Lung (tissue), 17 donors: ENCODE measurements at places on chromosomes 2 and 18. TPM values are rescaled to one million over a fixed set of nuclear protein-coding genes. Genes with fewer than 3 reads are reported as not detected.

DNA sequence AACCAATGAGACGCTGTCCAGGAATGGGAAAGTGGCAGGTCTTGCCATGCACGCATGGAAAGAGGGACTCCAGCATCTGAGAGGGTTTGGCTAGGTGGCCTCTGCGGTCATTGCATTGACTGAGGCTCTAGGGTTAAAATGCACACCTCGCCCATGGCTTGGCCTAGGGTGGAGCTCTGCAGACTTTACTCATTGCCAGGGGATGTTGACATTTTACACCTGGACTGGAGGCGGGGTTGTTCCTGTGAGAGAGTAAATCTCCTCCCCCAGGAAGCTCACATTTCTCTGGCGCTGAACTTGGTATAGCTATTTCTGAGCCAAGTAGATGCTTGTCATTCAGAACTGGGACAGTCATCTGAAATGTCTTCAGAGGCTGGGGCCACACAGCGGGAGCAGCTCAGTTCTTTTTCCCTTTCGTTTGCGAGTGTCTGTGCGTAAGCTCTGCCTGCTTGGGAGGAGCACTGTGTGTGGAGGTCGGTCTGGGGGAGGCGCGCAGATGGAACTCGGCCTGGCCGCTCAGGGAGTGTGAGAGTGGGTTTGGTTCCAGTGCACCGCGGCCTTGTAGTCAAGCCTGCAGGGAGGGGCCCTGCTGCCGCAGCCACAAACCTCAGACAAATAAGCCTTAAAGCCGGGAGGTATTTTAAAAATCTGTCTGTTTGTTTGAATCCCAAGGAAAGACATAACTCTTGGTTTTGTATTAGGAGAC is 76.5 kb downstream of the LPIN1 start:
- no peak overlapping the region for H3K4me3 ChIP-seq
- H3K27me3 ChIP-seq: no peaks in the 10 kb centered on the region
- H3K4me1 ChIP-seq: no peaks in the 10 kb centered on the region
- H3K27ac ChIP-seq: no peak overlapping the region
- no peak for DNase-seq
- peaks cover 13% of the 10 kb centered on the region for H3K36me3 ChIP-seq

DNA sequence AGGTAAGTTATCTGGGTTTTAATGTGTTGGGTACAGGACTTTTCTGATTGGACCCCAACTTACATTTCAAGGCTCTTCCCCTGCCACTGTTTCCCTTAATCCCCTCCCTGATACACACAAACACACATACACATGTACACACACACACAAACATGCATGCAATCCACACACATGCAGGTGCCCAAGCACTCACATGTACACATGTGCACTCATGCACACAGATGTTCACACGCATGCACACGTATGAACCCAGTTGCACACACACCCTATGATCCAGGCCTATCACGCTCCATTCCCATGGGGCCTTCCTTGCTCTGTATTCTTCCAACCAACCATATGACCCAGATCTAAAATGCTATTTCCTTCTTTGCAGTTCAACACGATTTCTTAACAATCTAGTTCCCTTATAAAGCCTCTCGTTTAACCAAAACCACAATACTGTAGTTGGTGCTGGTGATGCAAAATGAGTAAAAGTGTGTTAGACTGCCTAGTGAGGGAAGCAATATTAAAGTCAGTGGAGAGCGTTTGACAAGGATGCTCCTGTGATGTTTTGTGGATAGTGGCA is 11.1 kb downstream of the SERPINB8 start:
- H3K27ac ChIP-seq: no peak overlapping the region
- H3K4me3 ChIP-seq: no peak overlapping the region
- no peaks in the 10 kb centered on the region for H3K4me1 ChIP-seq
- DNase-seq: no peak

DNA sequence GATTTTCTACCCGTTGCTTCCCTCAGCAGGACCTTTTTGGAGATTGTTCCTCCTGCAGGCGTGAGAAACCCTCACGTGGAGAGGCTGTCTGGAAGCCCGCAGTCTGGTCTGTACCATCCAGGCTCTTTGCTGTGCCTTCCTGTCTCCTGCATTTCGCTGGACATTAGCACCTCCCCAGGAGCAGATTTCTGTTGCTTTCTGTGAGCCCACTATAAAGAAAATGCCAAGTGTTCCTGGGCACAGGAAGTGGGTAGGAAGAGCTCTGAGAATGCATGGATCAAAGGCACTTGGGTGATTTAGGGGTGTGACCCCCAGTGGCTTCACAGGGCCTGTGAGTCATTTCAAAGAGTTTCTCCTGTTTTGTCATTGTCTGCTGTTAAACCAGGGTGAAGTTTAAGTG is 27.3 kb downstream of the SPTBN1 start:
- H3K36me3 ChIP-seq: no peaks in the 10 kb centered on the region
- DNase-seq: no peak
- H3K4me1 ChIP-seq: peaks cover 15% of the 10 kb centered on the region

- H3K36me3 ChIP-seq: peaks cover 25% of the 10 kb centered on the region
- peak overlapping the region; percentile 96 for H3K27ac ChIP-seq
- H3K4me3 ChIP-seq: peak overlapping the region; percentile 22
- H3K4me1 ChIP-seq: peaks cover 3% of the 10 kb centered on the region
- no peaks in the 10 kb centered on the region for H3K27me3 ChIP-seq
Measured at GRCh38 chr2:97662386-97662894, 1.4 kb downstream of the ACTR1B start.

GRCh38 chr2:18446715-18447114 is 113.7 kb downstream of the RDH14 start:
- no peaks in the 10 kb centered on the region for H3K36me3 ChIP-seq
- H3K4me1 ChIP-seq: no peaks in the 10 kb centered on the region
- no peak for DNase-seq
- no peak overlapping the region for H3K4me3 ChIP-seq

DNA sequence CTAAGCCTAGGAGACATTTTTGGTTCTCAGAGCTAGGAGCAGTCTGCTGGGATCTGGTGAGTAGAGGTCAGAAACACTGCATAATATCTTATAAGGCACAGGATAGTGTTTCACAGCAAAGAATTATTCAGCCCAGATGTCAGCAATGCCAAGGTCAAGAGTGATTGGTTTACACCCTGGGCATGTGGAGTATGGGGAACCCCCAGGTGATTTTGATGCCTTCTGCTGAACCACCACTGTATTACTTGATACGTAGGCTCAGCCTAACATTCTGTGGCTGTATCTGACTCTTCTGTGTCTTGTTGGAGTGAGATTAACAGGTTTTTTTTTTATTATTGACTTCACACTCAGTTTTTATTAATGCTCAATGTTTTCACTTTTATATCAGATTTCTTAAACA is 6.0 kb downstream of the DDX18 start:
- H3K27me3 ChIP-seq: no peaks in the 10 kb centered on the region
- peaks cover 59% of the 10 kb centered on the region for H3K36me3 ChIP-seq
- DNase-seq: no peak

GRCh38 chr2:168758970-168759820 is 43.2 kb upstream of the NOSTRIN start:
- DNase-seq: peak; percentile 68
- no peak overlapping the region for H3K4me3 ChIP-seq
- H3K27me3 ChIP-seq: no peaks in the 10 kb centered on the region

Gene PSTPIP2
- total RNA-seq: 11.2 TPM

Gene ZNF385B
- total RNA-seq: 70.8 TPM
